ENCODE measurements at places on chromosomes 4 and X. TPM values are rescaled to one million over a fixed set of nuclear protein-coding genes. Genes with fewer than 3 reads are reported as not detected.

The GABRG1 gene
- not detected for total RNA-seq

DNA sequence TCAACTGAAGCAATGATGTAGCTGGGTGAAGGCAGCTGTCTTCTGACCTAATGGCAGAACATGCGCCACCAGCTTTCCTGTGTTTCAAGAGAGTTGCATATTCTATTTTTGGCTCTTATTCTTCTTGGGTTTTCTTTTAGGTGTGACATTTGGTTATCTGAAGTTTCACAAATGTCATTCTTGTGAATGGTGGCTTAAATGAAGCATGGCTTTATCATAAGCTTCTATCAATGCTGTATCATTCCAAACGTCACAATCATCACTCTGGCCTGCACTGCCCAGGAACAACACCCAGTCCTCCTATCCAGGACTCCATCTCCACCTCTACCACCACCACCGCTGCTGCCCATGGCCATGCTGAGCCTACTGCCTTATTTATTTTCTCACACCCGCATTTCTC is 69.7 kb upstream of the WWC2 start:
- H3K27me3 ChIP-seq, result no peaks in the 10 kb centered on the region
- H3K4me3 ChIP-seq, result no peak overlapping the region
- no peaks in the 10 kb centered on the region for H3K36me3 ChIP-seq
- H3K27ac ChIP-seq, result no peak overlapping the region

DNA sequence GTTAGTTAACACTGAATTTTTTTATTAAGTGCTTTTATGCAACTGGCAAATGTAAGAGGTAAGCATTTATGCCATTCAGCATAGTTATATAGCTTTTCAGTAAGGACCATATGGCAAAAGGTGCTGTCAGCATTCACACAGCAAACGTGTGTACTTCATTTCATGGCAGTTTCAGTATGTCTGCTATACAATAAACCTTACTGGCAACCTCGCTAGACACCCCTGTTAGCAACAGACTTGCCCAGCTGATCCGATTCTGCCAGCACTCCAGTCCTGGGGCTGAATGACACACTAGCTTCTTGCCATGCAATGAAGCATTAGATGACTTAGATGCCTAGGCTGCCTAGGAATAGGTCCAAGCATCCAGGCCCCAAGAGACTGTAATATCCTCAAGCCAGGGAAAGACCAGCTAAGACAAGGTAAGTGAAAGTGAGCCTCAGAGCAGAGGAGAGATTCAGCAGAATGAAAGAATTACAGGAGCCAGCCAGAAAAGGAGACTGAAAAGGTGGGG is 47.3 kb upstream of the DOCK11 start:
- no peak overlapping the region for H3K4me3 ChIP-seq
- H3K27me3 ChIP-seq, result no peaks in the 10 kb centered on the region
- peaks cover 12% of the 10 kb centered on the region for H3K36me3 ChIP-seq
- DNase-seq, result no peak

DNA sequence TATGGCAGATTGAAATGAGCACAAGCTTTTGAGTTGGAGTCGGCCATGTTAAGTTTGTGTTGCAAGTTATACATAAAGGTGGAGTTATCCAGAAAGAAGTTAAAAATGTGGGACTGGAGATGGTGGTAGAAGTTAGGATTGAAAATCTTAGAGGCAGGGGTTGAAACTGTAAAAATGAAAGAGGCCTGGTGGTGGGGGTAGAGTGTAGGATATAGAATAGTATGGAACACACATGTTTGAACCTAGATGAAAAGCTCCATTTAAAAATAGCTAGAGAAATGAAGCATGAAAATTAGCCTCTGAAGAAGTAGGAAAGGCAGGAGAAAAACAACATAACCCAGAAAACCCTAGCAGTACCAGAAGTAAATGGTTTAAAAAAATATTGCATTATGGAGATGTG is 131.8 kb upstream of the ENPEP start:
- H3K27ac ChIP-seq, result no peak overlapping the region
- H3K27me3 ChIP-seq, result peaks cover 17% of the 10 kb centered on the region
- no peak for DNase-seq

DNA sequence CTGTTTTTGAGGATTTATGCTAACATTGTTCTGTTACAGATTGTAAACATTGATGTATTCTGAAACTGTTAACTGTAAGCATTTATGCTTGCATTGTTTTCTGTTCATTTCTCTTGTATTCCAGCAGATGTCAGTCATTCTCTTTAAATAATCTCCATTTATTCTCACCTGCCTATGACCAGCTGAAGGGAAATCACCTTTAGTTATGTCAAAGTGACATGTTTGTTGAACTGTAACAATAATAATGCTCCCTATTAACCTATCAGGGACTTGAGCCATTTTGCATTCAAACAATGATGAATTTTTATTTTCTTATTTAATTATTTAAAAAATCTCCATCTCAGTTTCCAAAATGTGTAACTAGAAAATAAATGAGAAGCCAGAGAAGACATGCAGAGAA is 58.0 kb downstream of the SPCS3 start:
- H3K4me1 ChIP-seq, result no peaks in the 10 kb centered on the region
- no peaks in the 10 kb centered on the region for H3K36me3 ChIP-seq
- no peak overlapping the region for H3K4me3 ChIP-seq
- H3K27me3 ChIP-seq, result peaks cover 6% of the 10 kb centered on the region

DNA sequence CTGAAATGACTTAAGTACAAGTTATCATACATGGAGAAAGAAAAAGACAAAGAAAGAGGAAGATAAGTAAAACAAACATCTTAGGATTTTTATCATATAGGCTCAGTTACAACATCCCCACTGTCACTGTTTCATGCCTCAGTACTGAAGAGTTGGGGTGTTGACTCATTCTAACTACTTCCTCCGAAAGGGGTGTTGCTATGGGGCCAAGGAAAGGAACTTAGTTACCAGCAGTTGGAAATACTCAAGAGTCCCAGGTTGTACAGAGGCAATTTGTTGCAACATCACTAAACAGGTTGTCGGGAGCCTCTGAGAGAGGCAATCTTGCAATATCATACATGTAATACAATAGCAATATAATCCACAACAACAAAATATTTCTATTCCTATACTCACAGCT is 1264.7 kb downstream of the PCDH7 start:
- H3K27ac ChIP-seq, result no peak overlapping the region
- no peak overlapping the region for H3K4me3 ChIP-seq
- no peaks in the 10 kb centered on the region for H3K36me3 ChIP-seq
- DNase-seq, result no peak

GRCh38 chr4:118889312-118889691 is 648 bp downstream of the SYNPO2 start:
- DNase-seq, result no peak
- H3K27me3 ChIP-seq, result peaks cover 45% of the 10 kb centered on the region
- H3K27ac ChIP-seq, result no peak overlapping the region
- H3K4me3 ChIP-seq, result peak overlapping the region; percentile 64
- no peaks in the 10 kb centered on the region for H3K36me3 ChIP-seq

DNA sequence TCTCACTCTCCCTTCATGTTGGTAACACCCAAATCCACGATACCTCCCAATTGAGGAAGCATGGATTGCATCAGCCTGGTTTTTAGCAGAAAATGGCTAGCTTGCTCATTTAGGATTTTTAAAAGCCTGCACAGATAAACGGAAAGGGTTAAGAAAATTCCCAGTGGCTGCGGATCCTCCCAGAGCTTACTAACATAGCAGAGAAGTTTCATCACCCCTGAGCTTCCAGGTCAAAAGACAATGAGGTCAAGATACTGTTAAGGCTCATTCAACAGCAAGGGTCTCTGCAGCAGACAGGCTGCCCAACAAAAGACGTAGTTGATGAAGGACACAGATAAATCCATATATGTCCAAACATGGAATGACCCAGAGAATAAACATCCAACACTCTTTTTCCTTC is 220.2 kb downstream of the ASMT start:
- no peak for DNase-seq
- no peaks in the 10 kb centered on the region for H3K4me1 ChIP-seq
- H3K27me3 ChIP-seq, result no peaks in the 10 kb centered on the region
- no peak overlapping the region for H3K4me3 ChIP-seq
- H3K27ac ChIP-seq, result no peak overlapping the region
- H3K36me3 ChIP-seq, result no peaks in the 10 kb centered on the region

DNA sequence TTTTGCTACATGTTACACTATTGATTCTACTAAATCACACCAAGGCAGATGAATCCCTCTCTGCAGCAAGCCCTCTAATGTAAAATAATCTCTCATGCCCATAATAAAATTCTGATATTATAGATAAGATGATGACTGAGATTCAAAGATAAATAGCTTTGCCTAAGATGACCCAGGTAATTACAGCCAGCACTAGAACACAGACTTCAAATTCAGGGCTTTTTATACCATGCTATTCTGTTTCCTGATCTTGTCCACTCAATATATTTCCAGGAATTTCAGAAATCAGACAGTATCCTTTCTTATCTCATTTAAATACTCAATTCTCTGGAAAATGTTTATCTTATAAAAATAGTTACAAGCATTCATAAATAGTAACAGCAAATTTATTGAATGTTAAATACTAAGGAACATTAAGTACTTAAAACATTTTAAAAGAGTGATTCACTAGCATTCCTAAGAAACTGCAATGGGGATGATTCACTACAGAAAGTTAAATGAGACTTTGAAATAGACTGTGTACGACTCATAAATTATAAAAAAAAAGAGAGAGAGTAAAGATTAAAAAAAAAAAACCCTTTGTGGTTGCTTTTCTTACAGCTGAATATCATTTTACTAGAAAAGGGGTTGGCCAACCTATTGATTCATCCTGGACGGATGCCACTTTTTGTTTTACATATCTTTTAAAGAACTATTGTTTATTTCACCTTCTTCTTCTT is 45.8 kb upstream of the IL21 start:
- H3K27ac ChIP-seq, result peak overlapping the region; percentile 70
- H3K4me1 ChIP-seq, result peaks cover 68% of the 10 kb centered on the region
- H3K4me3 ChIP-seq, result peak overlapping the region; percentile 8

The MAGEC1 gene
- not detected for total RNA-seq

The VEGFC gene
- not detected for total RNA-seq

- no peak overlapping the region for H3K4me3 ChIP-seq
- H3K27me3 ChIP-seq, result no peaks in the 10 kb centered on the region
- no peak for DNase-seq
- H3K27ac ChIP-seq, result no peak overlapping the region
Measured at GRCh38 chr4:23874536-23874901, 15.3 kb downstream of the PPARGC1A start.

The PTPN13 gene
- total RNA-seq, result 2.6 TPM

DNA sequence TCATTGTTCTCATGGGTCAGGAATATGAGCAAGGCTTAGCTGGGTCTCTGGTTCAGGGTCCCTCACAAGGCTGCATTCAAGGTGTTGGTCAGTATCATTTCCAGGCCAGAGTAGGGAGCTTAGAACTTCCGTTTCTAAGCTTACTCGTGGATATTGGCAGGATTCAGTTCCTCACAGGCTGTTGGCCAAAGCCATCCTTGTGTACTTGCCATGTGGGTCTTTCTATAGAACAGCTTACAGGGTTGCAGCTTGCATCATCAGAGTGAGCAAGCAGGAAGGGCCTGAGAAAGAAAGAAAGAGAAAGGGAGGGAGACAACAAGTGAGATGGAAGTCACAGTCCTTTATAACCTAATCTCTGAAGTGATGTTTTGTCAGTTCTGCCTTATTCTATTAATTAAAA is 5.1 kb upstream of the LIMCH1 start:
- H3K36me3 ChIP-seq, result no peaks in the 10 kb centered on the region
- peaks cover 3% of the 10 kb centered on the region for H3K27me3 ChIP-seq
- no peak for DNase-seq
- no peaks in the 10 kb centered on the region for H3K4me1 ChIP-seq
- no peak overlapping the region for H3K27ac ChIP-seq

GRCh38 chr4:130603043-130603442 is 1507.1 kb downstream of the C4orf33 start:
- H3K4me1 ChIP-seq, result no peaks in the 10 kb centered on the region
- H3K36me3 ChIP-seq, result no peaks in the 10 kb centered on the region
- DNase-seq, result no peak
- H3K4me3 ChIP-seq, result no peak overlapping the region
- no peak overlapping the region for H3K27ac ChIP-seq

The RIBC1 gene
- total RNA-seq, result 1.4 TPM
